Germinal center (tissue), 1 donor: ENCODE measurements at places on chromosomes 7 and 10.

GRCh38 chr7:116522247-116522646 lies 2.6 kb upstream of the CAV1 start:
- DNase-seq = no peak

DNA sequence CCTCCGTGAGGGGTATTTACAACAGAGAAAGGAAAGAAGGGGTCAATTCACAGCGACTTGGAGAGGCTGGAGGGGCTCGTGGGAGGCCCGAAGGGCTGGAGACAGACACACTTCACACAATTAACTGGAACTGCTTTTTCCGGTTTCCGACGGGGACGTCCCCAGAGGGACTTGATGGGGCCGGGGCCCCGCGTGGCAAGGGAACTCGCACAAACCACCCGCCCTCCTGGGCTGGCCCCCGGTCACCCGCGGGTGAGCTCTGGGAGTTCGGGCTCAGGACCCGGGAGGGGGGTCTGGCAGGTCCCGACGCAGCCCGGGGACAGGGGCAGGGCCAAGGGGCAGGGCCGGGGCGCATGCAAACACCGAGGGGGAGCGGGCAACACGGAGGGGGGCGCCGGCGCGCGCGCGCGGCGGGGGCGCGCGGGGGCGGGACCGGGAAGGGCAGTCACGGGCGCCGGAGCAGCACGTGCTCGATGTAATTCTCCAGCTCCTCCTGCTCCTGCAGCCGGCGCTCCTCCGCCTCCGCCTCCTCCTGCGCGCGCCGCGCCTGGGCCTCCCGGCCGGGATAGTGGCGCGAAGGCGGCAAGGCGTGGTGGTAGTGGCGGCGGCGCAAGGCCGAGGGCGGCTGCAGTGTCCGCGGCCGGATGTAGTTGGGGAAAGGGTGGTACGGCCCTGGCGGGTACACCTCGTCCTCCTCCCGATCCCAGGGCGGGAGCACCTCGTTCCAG lies 2.7 kb downstream of the VGF start:
- no peak for DNase-seq

DNA sequence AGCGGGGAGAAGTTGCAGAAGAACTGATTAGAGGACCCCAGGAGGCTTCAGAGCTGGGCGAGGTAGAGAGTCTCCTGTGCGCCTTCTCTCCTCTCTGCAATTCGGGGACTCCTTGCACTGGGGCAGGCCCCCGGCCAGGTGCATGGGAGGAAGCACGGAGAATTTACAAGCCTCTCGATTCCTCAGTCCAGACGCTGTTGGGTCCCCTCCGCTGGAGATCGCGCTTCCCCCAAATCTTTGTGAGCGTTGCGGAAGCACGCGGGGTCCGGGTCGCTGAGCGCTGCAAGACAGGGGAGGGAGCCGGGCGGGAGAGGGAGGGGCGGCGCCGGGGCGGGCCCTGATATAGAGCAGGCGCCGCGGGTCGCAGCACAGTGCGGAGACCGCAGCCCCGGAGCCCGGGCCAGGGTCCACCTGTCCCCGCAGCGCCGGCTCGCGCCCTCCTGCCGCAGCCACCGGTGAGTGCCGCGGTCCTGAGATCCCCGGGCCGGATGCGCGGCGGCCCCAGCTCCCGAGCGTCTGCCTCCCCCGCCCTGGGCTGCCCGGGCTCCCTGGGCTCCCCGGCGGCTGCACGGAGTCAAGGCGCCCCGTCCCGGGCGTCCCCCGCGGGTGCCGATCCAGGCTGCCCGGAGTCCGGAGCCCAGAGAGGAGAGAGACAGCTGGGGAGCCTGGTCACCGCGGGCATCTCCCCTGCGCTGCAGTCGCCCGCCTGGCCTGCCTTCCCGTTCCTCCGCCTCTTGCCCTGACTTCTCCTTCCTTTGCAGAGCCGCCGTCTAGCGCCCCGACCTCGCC lies at the start of gene PLAU:
Gene PLAU (plus strand): TSS at position 369 of the 789 bp plus-strand sequence. CDS start 424 bp downstream, outside the sequence.
- peak; percentile 65 for DNase-seq

- DNase-seq = peak; percentile 91
Observed at GRCh38 chr10:114526504-114527238, 122.4 kb upstream of the AFAP1L2 start.

GRCh38 chr7:154812027-154812426 lies 190.9 kb downstream of the PAXIP1 start:
- no peak for DNase-seq

DNA sequence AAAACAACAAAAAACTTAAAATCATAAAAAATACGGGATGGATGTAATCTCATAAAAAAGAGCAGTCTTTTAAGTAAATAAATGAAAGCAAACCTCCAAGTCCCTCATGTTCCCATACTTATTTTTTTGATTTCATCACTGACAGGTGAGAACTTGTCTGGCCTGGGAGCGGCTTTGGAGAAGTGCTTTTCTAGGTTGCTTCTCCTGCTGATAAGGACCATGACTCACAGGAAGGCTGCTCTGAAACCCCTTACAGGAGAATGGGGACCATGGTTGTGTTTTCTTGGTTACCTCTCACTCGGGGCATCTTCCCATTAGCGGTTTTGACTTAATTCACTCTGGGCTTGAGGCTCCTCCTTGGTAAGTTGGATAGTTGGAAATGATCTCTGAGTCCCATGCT lies 237.4 kb downstream of the CAMK1D start:
- DNase-seq = no peak

GRCh38 chr7:137546009-137546408 lies 202.5 kb upstream of the PTN start:
- no peak for DNase-seq

DNA sequence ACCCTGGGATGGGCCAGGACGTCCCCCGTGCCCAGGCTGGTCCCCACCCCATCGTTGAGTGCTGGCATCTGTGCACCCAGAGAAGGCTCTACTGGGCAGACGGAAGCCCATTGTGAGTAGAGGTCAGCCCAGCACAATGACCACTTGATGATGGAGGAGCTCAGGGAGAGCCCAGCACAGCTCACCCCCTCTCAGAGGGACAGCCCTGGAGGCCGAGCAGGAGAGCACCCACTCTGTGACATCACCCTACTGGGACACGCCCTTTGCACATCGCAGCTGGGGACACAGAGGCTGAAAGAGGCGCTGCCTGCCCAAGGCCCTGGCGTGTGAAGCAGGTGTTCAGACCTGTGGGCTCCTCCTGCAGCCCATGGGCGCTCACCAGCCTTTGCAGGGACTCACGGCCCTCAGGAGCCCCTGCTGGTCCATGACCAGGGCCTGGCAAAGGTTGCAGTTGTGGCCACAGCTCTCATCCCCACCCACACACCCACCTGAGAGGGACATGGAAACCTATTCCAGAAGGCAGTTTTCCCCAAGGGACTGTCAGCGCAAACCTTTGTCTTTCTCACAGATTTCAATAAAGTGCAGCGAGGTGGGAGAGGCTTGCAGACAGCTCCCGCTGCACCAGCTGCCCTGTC lies 67.2 kb upstream of the PPP2R2D start:
- DNase-seq = no peak

- no peak for DNase-seq
Observed at GRCh38 chr10:2037246-2037645, 299.9 kb upstream of the ADARB2 start.
